ENCODE measurements at places on chromosomes 3 and 15. TPM values are rescaled to one million over a fixed set of nuclear protein-coding genes. Genes with fewer than 3 reads are reported as not detected.

DNA sequence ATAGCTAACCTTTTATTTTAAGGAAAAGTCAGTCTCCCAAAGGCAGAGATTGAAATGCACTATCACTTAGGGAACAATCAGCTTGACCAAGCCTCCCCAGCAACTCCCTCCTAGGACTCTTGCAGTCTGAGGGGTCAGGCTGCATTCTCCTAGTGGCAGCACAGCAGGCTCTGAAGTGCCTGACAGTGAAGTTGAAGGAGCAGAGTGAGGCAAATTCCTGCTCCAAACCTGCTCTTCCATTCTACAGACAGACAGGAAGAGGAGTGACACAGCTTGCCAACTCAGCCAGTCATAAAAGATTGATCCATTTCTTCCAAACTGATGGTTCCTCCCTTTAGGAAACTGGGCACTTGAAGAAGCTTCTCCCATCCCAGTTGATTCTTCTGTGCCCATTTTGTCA, 43.9 kb upstream of the SMAD3 start:
- no peak for DNase-seq
- H3K27ac ChIP-seq, result no peak overlapping the region
- H3K27me3 ChIP-seq, result no peaks in the 10 kb centered on the region

Gene TCAIM
- total RNA-seq, result 8.5 TPM

- H3K36me3 ChIP-seq, result no peaks in the 10 kb centered on the region
- no peaks in the 10 kb centered on the region for H3K27me3 ChIP-seq
- H3K27ac ChIP-seq, result no peak overlapping the region
- no peaks in the 10 kb centered on the region for H3K4me1 ChIP-seq
- no peak overlapping the region for H3K4me3 ChIP-seq
Measured at GRCh38 chr3:64915778-64916177, 228.0 kb upstream of the ADAMTS9 start.

- no peak for DNase-seq
- no peak overlapping the region for H3K27ac ChIP-seq
- H3K27me3 ChIP-seq, result peaks cover 3% of the 10 kb centered on the region
- H3K4me1 ChIP-seq, result peaks cover 8% of the 10 kb centered on the region
- no peak overlapping the region for H3K4me3 ChIP-seq
Measured at GRCh38 chr3:134252766-134253165, 2.1 kb upstream of the RYK start.

Gene CNTN3
- not detected for total RNA-seq

DNA sequence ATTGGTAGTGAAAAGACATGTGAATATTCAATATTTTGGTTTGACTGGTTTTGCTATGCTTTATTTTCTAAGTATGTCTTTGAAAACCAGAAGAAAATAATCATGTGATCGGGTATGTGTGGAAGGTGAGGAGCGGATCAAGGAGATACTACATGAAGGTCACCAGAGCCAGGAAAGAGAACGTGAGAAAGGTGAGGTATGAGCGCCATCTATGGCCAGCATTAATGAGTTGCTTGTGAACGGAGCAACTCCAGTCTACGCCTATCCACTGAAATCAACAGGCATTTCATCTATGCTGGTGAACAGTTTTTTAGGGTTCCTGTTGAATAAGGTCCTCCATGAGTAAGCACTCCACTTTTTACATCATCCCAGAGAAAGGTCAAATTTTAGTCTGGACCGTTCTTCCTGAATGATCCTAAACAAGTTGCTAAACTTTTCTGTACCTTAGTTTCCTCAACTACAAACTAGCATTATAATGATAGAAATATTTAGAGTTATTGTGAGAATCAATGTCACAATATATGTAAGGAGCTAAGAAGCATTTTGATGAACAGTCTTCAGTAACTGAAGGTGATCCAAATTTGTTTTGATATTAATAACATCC, 1435.2 kb upstream of the CADM2 start:
- no peaks in the 10 kb centered on the region for H3K36me3 ChIP-seq
- no peaks in the 10 kb centered on the region for H3K4me1 ChIP-seq

Gene CDC25A
- total RNA-seq, result 0.72 TPM

Gene ROBO2
- total RNA-seq, result not detected

DNA sequence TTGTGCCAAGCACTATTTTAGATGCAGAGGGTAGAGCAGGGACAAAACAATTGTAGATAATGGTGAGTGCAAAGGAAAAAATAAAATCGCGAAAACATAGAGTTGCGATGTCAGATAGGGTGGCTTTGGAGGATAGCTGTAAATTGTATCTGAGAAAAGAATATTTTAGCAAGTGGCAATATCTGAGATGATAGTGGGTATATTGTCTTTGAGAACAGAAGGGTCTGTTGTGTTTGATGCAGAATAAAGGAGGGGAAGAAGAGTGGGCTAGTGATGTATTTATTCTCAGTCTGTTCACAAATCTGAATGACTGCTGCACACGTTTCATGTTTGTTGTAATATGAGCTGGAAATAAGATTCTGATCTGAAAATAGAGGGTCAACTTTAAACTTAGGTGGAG, 396.8 kb downstream of the CADM2 start:
- H3K4me1 ChIP-seq, result no peaks in the 10 kb centered on the region
- no peaks in the 10 kb centered on the region for H3K27me3 ChIP-seq
- no peak for DNase-seq

- H3K36me3 ChIP-seq, result no peaks in the 10 kb centered on the region
- H3K27me3 ChIP-seq, result peaks cover 2% of the 10 kb centered on the region
- H3K4me1 ChIP-seq, result no peaks in the 10 kb centered on the region
- H3K4me3 ChIP-seq, result no peak overlapping the region
Measured at GRCh38 chr15:100763835-100764750, 115.5 kb upstream of the ALDH1A3 start.

GRCh38 chr15:89341316-89342005, 6.8 kb upstream of the POLG start:
- no peaks in the 10 kb centered on the region for H3K4me1 ChIP-seq
- H3K36me3 ChIP-seq, result no peaks in the 10 kb centered on the region
- no peak for DNase-seq
- H3K27me3 ChIP-seq, result peaks cover 2% of the 10 kb centered on the region
- H3K4me3 ChIP-seq, result no peak overlapping the region
- H3K27ac ChIP-seq, result no peak overlapping the region

DNA sequence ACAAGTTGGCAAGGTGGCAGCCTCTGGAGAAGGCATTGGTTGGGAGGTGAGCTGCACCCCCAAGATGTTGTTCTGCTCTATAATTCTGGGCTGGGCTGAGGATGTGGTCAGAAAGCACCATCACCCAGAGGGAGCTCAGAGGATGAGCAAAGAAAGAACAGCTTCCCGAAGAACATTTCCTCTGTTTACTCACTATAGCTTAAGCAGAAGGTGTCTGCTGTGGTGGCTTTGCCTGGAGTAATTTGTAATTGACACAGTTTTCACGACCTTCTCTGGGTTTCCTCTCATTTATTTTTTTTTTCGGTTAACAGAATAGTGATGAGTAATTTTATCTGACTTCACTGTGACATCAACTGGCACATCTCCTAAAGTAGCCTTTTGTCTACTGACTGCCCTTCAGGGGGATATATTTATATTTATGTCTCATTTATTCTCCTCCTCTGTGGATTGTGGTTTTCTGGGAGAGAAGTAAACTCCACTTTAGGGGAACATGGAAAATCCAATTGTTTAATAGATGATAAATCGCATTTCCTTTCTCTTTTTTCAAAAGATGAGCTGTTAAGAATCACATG, 49.5 kb upstream of the ABHD17C start:
- no peak overlapping the region for H3K27ac ChIP-seq
- peak; percentile 4 for DNase-seq
- no peak overlapping the region for H3K4me3 ChIP-seq
- H3K4me1 ChIP-seq, result no peaks in the 10 kb centered on the region
- no peaks in the 10 kb centered on the region for H3K36me3 ChIP-seq

Gene FBXL22
- total RNA-seq, result 1.7 TPM

DNA sequence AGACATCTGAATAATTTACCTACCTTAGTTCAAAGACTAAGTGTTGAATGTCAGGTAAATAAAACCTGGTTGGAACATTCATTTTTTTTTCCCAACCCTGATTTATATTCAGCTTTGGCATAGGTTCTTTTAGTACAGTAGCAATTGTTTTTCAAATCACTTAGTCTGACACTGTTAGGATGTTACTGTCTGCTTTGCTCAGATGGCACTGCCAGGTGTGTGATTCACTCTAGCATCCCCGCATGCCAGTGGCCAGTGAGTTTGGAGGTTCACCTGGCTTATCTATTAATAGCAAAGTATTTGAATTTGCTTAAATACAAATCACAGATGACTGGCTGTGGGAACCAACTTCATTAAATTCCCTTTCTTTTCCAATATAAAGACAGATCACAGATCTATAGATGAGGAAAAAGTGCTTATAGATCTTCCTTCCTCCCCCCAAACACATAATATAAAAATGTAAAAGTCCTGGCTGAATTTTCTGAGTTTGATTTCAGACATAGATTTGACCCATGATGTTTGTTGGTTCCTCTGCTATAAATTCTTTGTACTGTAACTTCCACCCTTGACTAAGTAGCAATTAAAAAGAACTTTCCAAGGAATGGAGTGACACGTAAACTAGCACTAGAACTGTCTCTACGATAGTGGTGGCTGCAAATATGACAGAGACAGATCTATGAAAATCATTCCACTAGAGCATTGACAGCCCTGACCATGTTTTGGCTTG, 3.9 kb downstream of the THBS1 start:
- peaks cover 9% of the 10 kb centered on the region for H3K27me3 ChIP-seq
- H3K36me3 ChIP-seq, result no peaks in the 10 kb centered on the region
- H3K4me3 ChIP-seq, result no peak overlapping the region
- H3K27ac ChIP-seq, result no peak overlapping the region
- peaks cover 16% of the 10 kb centered on the region for H3K4me1 ChIP-seq

Gene LRTM1
- not detected for total RNA-seq

Gene FANCD2OS
- total RNA-seq, result not detected

GRCh38 chr3:21944251-21944650, 193.2 kb upstream of the ZNF385D start:
- H3K27me3 ChIP-seq, result no peaks in the 10 kb centered on the region
- no peak overlapping the region for H3K4me3 ChIP-seq
- no peaks in the 10 kb centered on the region for H3K4me1 ChIP-seq

- H3K4me3 ChIP-seq, result peak overlapping the region; percentile 73
- peak; percentile 46 for DNase-seq
- no peaks in the 10 kb centered on the region for H3K36me3 ChIP-seq
- H3K27ac ChIP-seq, result peak overlapping the region; percentile 30
- H3K27me3 ChIP-seq, result no peaks in the 10 kb centered on the region
- peaks cover 12% of the 10 kb centered on the region for H3K4me1 ChIP-seq
Measured at GRCh38 chr3:102180280-102180931, 254.4 kb upstream of the ZPLD1 start.

GRCh38 chr3:125671461-125672243, 76.4 kb upstream of the OSBPL11 start:
- DNase-seq, result no peak
- no peaks in the 10 kb centered on the region for H3K4me1 ChIP-seq
- no peak overlapping the region for H3K27ac ChIP-seq
- H3K4me3 ChIP-seq, result no peak overlapping the region

DNA sequence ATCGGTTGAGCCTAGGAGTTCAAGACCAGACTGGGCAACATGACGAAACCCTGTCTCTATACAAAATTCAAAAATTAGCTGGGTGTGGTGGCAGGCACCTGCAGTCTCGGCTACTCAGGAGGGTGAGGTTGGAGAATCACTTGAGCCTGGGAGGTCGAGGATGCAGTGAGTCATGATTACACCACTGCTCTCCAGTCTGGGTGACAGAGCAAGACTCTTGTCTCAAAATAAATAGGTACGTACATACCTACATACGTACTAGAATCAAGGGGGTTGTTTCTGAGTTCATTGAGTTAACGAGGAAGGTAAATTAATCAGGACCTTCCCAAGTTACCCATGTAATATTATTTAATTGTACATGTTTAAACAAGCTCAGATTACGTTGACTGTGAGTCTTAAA, 97.5 kb downstream of the CHL1 start:
- no peaks in the 10 kb centered on the region for H3K36me3 ChIP-seq
- DNase-seq, result no peak
- no peaks in the 10 kb centered on the region for H3K27me3 ChIP-seq
- H3K27ac ChIP-seq, result no peak overlapping the region
- H3K4me3 ChIP-seq, result no peak overlapping the region

Gene XCR1
- total RNA-seq, result not detected

DNA sequence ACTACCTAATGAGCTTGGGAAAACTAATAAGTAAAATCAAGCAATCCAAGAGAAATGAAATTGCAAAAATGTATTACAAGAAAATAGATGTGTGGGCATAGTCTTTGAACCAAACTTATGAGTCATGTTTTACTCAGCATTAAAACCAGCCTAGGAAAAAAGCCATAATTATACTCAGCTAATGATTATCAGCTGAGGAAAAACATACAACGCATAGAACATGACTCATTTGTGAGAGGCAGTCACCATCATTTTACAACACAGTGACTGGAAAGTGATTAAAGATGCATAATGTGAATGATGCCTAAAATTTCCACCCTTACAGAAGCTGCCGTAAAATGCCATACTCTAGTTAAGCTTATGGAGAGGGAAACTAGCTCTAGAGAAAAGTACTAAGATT, 238.0 kb upstream of the EOMES start:
- no peak overlapping the region for H3K27ac ChIP-seq
- peaks cover 4% of the 10 kb centered on the region for H3K27me3 ChIP-seq
- DNase-seq, result no peak
- H3K4me1 ChIP-seq, result no peaks in the 10 kb centered on the region
- no peaks in the 10 kb centered on the region for H3K36me3 ChIP-seq

- peak; percentile 53 for DNase-seq
- H3K27me3 ChIP-seq, result no peaks in the 10 kb centered on the region
- peak overlapping the region; percentile 75 for H3K27ac ChIP-seq
- H3K4me3 ChIP-seq, result peak overlapping the region; percentile 64
Measured at GRCh38 chr3:183349421-183350157, 78.8 kb downstream of the MCF2L2 start.

- H3K4me1 ChIP-seq, result no peaks in the 10 kb centered on the region
- H3K27me3 ChIP-seq, result no peaks in the 10 kb centered on the region
- H3K36me3 ChIP-seq, result no peaks in the 10 kb centered on the region
- no peak overlapping the region for H3K4me3 ChIP-seq
Measured at GRCh38 chr15:58221591-58222241, 83.5 kb downstream of the AQP9 start.

Gene TLR9
- 0.27 TPM for total RNA-seq

Gene MYZAP
- 0.84 TPM for total RNA-seq

- H3K36me3 ChIP-seq, result no peaks in the 10 kb centered on the region
- peaks cover 2% of the 10 kb centered on the region for H3K27me3 ChIP-seq
- no peaks in the 10 kb centered on the region for H3K4me1 ChIP-seq
Measured at GRCh38 chr3:64158334-64158733, 66.9 kb downstream of the PRICKLE2 start.

GRCh38 chr15:96695426-96695825, 364.9 kb downstream of the NR2F2 start:
- no peaks in the 10 kb centered on the region for H3K4me1 ChIP-seq
- H3K36me3 ChIP-seq, result no peaks in the 10 kb centered on the region
- H3K27me3 ChIP-seq, result no peaks in the 10 kb centered on the region
- no peak for DNase-seq
- H3K4me3 ChIP-seq, result no peak overlapping the region

GRCh38 chr3:171307046-171307585, 153.1 kb downstream of the TNIK start:
- no peak for DNase-seq
- H3K4me3 ChIP-seq, result peak overlapping the region; percentile 4
- H3K4me1 ChIP-seq, result peaks cover 11% of the 10 kb centered on the region
- no peaks in the 10 kb centered on the region for H3K36me3 ChIP-seq
- H3K27me3 ChIP-seq, result no peaks in the 10 kb centered on the region
- H3K27ac ChIP-seq, result no peak overlapping the region

Gene AQP9
- not detected for total RNA-seq

Gene CASR
- not detected for total RNA-seq

Gene ALDH1A2
- not detected for total RNA-seq

- no peak overlapping the region for H3K4me3 ChIP-seq
- H3K36me3 ChIP-seq, result no peaks in the 10 kb centered on the region
- no peak for DNase-seq
- no peaks in the 10 kb centered on the region for H3K27me3 ChIP-seq
- no peaks in the 10 kb centered on the region for H3K4me1 ChIP-seq
Measured at GRCh38 chr15:77367631-77368030, 52.3 kb downstream of the PEAK1 start.

Gene ALAS1
- total RNA-seq, result 17.1 TPM
